ENCODE measurements at places on chromosomes 5 and 9.

- no peak for DNase-seq
Observed at GRCh38 chr5:98557916-98558315, 215.5 kb upstream of the RGMB start.

DNA sequence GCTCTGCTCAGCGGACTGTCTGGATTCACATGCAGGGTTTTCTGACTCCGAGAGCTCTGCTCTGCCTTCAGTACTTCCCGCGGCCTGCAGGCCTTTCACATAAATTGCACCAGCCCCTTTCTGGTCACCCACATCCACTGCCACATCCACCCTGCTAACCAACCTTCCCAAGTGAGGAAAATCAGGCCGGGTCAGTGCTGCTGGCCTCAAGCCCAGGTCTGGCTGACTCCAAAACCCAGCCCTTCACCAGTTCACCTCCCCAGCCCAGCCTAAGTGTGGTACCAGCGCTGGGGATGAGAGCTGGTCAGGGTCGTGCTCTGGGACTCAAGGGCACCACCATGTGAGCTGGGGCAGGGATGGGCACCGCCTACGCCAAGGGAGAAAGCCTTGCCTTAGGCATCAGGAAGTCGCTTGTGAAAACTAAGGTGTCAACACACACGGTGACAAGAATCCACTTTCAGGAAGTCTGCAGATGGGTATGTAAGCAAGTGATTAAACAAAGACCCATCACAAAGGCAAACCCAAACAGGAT, 12.3 kb downstream of the LMAN2 start:
- no peak for DNase-seq

GRCh38 chr9:104810421-104811339, 46.8 kb downstream of the NIPSNAP3B start:
- DNase-seq = no peak

- no peak for DNase-seq
Observed at GRCh38 chr9:94700445-94700844, 26.1 kb upstream of the AOPEP start.

DNA sequence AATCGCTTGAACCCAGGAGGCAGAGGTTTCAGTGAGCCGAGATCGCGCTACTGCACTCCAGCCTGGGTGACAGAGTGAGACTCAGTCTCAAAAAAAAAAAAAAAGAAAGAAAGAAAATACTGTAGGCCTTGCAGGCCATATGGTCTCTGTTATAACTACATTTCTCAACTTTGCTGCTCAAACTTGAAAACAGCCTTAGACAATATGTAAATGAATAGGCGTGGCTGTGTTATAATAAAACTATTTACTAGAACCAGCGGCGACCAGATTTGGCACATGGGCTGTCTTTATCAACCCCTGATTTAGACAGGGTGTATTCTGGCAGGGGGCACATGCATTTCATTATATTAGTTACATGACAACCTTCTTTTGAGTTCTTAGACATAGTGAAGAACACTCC, 130.0 kb downstream of the C9orf152 start:
- DNase-seq = no peak

GRCh38 chr5:73443829-73444498, 4.6 kb downstream of the FOXD1 start:
- DNase-seq = no peak

Data from stimulated activated CD4-positive, alpha-beta T cell treated with anti-CD3 and anti-CD28 coated beads, Interleukin-12 subunit alpha, Interleukin-12 subunit beta, amount 100 ng/mL, for 24 hours (primary cell).